ENCODE measurements at places on chromosomes 7 and 10.
A peak's percentile ranks its signal among the peaks of the same experiment; 100 is the strongest.

GRCh38 chr7:117809958-117810357 is 63.3 kb downstream of the CTTNBP2 start:
- DNase-seq = no peak

DNA sequence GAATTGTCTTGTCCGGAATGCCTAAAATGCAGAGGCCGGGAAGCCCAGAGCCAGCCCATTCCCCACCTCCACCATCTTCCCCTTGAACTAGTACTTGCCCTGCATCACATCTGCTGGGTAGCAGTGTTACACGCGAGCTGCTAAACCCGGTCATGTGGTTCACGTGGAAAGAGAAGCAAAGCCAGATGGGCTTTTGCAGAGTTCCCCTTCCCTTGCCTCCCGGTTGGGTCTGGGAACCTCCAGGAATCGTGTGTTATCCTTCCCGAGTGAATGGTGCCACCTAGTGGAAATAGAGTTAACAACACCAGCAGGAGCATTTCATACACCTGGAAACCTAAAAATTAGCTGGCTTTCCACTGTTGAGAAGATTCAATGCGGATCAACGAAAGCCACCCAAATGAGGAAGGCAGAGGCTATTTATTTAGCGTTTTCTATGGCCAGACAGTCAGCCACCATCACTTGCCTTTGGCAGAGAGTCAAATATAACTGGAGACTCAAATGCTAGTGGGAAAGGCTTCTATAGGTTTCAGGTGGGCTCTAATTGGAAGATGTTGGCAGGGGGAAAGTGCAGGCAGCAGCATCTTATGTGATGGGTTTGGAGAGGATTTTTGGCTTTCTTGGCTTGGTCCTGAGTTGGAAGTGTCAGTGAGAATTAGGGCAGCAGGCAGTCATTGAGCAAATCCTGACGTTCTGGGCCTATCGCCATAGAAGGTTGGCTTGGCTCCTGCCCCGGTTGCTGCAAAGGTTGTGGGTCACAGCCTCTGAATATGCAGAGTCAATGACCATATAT is 12.9 kb upstream of the DENND2A start:
- DNase-seq = peak; percentile 84

DNA sequence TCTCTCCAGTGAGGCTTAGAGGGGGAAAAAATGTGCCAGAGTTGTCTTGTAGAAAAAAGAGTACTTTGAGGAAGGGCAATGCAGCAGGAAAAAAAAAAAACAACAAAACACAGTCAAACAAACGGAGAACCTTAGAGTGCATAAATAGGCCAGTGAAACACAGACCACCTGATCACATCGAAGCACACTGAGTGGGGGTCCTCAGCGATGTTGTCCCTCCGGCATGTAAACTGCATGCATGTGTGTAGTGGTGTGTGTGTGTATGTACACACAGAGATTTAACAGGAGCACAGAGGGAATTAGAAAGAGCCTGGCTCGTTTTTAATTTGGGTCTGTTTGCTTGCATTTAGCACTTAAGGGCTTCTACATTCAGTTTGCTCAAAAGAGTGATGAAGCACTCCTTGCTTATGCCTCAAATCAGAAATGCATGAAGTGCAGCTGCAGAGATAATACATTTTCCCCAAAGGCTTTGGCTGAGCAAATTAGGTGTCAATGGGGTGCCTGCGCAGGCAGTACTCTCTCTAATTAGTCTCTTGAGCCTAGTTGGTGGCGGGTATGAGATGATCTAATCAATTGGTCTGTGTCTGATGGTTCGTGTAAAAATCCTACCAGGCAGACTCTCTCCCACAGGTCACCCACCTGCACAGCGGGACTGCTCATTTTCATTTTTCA is 62.7 kb upstream of the FZD1 start:
- no peak for DNase-seq

DNA sequence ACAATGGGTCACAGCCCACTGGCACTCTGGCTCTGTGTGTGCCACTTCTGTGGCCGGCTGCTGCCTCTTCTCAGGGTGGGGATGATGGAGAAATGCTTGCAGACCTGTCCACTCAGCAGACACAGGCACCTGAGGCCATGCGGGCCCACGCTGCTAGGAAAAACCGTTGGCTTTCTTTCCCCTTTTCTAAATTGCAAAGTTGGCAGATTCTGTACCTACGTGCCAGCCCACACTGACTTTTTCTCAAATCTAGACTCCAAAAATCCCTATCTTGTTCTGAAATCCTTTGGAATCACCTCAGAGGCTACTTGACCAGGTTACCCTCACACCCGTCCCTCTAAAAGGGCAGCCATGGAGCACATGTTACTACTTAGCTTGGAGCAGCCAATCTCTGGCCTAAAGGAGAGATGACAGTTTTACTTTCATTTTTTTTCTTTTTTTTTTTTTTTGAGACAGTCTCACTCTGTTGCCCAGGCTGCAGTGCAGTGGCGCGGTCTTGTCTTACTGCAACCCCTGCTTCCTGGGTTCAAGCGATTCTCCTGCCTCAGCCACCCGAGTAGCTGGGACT is 99.4 kb downstream of the RNF216 start:
- DNase-seq = no peak

DNA sequence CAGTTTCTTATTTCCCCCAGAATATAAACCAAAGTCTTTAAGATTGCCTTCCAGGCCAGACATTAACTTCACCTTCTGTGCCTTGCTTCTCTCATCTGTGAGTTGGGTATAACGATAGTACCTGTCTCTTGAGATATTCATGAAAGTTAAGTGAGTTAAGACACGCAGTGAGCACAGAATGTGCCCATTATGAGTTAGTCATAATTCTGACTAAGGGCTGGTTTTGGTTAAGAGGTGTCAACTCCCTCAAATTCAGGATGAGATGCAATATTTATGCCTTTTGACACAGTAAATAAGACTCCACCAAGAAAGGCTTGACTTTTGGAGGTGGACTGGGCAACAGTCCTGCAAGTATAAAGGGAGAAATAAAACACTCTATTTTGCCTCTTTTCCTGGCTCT is 528.7 kb upstream of the IGFBP3 start:
- no peak for DNase-seq

GRCh38 chr7:28408105-28408959 is 4.0 kb upstream of the CREB5 start:
- DNase-seq = no peak

DNA sequence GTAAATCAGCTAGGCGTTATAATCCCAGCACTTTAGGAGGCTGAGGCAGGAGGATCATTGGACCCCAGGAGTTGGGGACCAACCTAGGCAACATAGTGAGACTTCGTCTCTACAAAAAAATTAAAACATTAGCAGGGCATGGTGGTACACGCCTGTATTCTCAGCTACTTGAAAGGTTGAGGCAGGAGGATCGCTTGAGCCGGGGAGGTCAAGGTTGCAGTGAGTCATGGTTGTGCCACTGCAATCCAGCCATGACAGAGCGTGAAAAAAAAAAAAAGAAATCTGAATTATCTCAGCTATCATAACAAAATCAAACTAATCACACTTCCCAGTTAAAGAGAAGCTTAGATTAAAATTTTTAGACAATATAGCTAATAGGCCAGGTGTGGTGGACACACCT is 35.3 kb downstream of the ATAD1 start:
- DNase-seq = no peak

DNA sequence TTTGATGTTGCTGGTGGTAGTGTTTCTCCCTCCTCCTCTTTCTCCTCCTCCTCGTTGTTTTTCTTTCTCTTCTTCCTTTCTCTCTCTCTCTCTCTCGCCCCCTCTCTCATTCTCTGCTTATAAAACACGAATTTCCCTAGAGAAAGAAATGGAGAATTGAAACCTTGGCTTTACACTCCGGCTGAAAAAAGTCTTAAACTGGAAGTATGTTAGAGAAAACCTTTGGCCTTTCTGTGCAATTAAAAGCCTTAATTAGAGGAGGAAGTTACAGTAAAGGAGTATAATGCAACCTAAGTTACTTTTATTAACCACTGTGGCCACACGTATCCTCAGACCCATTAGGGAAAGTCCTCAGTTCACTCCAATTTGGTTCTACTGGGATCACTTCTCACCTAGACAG is 501.7 kb upstream of the SORCS1 start:
- DNase-seq = no peak

- DNase-seq = no peak
Observed at GRCh38 chr10:15718694-15719048, 1.1 kb downstream of the ITGA8 start.

GRCh38 chr10:56771343-56771742 is 410.3 kb upstream of the ZWINT start:
- DNase-seq = no peak

DNA sequence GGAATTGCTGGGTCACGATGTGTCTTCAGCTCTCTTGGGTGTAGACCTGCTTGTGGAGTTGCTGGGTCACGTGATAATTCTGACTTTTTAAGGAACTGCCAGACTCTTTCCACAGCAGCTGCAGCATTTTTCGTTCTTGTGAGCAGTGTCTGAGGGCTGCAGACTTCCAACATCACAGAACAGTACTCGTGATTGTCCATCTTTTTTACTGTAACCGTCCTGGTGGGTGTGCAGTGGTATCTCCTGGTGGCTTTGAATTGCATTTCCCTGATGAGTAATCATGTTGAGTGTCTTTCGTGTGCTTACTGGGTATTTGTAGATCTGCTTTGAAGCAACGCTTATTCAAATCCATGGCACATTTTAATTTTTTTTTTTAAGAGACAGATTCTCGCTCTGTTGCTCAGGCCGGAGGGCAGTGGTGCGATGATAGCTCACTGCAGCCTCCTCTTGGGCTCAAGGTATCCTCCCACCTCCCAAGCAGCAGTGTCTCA is 22.7 kb downstream of the INPP5A start:
- DNase-seq = no peak

DNA sequence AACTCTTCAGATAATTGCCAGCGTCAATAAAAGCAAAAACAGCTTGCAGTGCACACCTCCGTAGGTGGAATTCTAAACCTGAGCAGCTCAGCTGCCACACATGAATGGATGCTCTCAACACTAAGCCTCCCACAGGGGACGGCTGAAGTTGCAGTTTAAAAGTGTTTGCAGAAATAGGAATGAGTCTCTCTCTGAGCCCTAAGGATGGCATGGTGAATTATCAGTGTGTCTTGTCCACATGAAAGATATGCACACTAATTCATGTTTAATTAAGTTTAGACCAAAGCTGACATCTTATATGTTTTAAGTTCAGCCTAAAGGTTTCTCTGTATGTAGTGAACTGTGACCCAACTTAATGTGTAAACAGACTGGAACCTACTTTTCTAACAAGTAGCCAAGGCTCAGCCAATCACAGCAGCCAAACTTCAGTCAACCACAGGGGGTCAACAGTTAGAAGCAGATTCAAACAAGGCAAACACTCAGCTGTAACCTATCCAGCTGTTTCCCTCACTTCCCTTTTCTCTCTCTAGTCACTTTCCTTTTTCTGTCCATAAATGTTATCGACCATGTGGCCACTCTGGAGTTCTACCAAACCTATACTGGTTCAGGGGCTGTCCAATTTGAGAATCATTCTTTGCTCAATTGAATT is 38.1 kb downstream of the CTTNBP2 start:
- no peak for DNase-seq

GRCh38 chr10:1573981-1574380 is 163.3 kb downstream of the ADARB2 start:
- DNase-seq = no peak

DNA sequence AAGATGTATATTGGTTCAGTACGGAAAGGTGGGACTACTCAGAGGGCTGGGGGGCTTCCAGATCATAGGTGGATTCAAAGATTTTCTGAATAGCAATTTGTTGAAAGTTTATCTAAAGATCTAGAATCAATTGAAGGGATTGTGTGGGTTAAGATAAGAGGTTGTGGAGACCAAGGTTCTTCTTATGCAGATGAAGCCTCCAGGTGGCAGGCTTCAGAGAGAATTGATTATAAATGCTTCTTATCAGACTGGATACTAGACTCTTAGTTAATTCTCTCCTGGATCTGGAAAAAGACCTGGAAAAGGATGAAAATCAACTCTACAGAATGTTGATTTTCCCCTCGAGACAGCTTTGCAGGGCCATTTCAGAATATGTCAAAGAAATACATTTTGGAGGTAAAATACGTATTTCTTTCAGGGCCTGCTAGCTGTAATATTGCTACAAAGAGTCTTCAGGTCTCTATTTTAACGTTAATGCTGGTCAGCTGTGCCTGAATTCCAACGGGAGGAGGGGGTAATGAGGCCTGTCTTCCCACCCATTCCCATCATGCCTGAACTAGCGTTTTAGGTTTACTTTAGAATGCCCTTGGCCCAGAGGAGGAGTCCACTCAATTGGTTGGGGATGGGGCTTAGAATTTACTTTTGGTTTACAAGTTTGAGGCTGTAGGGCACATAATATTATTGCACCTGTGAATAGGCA is 12.8 kb upstream of the GPR15LG start:
- DNase-seq = no peak

DNA sequence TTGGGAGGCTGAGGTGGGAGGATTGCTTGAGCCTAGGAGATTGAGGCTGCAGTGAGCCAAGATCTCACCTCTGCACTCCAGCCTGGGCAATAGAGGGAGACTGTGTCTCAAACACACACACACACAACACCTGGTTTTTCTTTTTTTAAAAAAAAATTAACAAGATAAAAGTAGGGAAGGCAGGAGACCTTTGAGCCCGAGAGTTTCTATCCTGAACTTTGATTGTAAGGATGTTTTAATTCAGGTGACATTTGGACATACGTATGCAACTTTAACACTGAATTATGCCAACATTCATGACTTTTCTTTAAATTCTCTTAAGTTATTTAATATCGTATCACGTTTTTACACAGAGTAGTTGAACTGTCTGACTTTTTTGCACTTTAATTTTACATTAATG is 11.7 kb upstream of the CYP2E1 start:
- DNase-seq = no peak

GRCh38 chr7:80026766-80027165 is 107.9 kb upstream of the GNAI1 start:
- DNase-seq = no peak

DNA sequence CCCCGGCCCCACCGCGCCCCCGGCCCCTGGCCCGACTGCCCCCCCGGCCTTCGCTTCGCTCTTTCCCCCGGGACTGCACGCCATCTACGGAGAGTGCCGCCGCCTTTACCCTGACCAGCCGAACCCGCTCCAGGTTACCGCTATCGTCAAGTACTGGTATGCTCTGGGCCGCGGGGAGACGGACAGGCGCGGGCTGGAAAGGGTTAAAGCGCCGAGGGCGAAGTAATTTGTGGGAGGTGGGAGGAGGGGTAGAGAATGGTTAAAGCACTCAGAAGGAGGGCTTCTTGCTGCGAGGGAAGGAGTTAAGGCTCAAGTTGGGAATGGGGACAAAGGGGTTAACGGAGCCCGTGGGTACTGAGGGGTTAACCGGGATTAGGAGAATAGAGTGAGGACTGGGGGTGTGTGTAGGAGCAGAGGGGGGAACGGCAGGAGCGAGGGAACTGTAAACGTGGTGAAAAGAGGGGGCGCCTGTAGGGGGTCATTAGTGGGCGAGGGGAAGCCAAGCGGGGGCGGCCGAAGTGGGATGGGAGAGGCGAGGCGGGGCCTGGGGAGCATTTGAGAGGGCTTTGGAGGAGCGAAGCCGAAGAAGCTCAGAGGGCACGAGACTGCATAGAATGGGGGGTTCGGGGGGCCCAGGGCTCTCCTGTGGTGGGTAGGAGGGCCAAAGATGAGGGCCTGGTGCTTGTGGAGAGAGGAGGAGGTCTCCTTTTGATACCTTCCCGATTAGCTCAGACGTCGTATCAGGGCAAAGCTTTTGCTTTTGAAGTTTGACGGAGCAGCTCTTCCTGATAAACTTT is 605 bp downstream of the SUFU start:
- no peak for DNase-seq

- no peak for DNase-seq
Observed at GRCh38 chr10:101091546-101092290, 29.9 kb downstream of the KAZALD1 start.

Measured in fibroblast of upper back skin (primary cell).